ENCODE measurements at places on chromosomes 6 and 20.

GRCh38 chr6:125604257-125604656, 145.2 kb upstream of the HEY2 start:
- no peak for DNase-seq

GRCh38 chr6:17851720-17852161, 135.7 kb downstream of the KIF13A start:
- DNase-seq, result no peak

- no peak for DNase-seq
Measured at GRCh38 chr6:159959165-159959975, 9.5 kb upstream of the IGF2R start.

DNA sequence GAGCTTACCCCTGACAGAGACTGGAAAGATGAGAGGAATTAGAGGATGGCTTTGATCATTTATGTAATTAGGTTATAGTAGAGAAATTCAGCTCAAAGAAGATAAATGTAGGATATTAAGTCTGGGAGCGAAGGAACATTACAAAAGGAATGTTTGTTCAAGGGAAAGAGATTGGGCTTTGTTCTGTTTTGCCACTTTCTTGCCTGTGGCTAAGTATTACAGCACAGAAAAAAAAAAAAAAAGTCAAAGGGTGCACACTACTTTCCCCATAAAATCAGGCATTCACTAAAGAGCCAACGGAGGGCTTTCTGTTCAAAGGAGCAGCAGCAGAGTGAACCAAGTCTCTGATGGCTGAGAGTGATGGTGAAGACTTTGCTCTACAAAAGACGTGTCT, 5.0 kb upstream of the HDDC2 start:
- no peak for DNase-seq

Data from head of caudate nucleus (tissue), 42 donors.